Stimulated activated CD4-positive, alpha-beta T cell treated with anti-CD3 and anti-CD28 coated beads, Interleukin-1b, Interleukin-23, amount 100 ng/mL, for 48 hours (primary cell): ENCODE measurements at places on chromosomes 12 and 14.

GRCh38 chr12:118743896-118744700 lies 237.2 kb upstream of the SRRM4 start:
- no peak for DNase-seq

GRCh38 chr12:59077575-59078426 lies 157.5 kb upstream of the LRIG3 start:
- no peak for DNase-seq

DNA sequence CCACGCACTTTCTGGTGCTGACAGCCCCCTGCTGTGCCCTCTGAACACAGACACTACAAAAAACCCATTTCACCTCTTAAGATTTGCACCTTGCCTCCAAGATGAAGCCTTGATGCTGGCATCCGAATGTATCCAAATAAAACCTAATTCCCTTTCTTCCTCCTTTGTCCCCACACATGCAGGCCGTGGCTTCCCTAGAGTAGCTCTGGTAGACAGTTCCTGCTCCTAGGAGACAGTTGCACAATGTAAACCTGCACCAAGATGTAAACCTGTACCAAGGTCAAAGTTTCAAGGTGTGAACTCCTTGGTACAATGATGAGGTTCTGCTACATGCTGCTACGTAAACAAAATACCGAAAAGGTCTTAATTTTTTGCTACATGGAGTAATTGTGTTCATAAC lies 625 bp upstream of the ABHD12B start:
- no peak for DNase-seq

DNA sequence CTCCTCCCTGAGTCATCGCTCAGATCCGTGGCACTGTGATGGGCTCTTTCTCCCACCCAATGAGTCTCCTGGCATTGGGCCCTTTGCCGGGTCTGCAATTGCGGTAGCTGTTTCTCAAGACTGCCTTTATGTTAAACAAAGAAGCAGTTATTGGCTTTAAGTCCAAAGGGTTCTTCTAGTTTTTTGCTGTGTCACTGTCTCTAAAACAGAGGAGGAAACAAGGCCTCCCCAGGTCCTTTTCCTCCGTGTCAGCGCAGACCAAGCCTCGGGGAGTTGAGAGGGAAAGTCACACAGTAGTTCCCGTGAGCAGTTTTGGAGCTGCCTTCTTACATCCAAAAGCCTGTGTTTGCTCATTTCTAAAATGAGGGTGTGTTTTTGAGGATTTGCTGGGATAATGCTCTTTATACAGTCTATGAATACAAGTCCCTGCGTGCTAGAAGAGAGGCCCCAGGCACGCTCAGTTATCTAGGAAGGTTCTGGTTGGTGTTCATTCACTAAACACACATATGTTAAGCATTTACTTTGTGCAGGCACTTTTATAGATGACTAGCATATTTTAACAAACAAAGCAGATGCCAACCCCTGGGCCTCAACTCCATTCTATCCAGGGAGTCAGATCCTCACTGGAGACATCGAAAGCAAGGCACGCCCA lies 126.0 kb upstream of the PZP start:
- DNase-seq: no peak

DNA sequence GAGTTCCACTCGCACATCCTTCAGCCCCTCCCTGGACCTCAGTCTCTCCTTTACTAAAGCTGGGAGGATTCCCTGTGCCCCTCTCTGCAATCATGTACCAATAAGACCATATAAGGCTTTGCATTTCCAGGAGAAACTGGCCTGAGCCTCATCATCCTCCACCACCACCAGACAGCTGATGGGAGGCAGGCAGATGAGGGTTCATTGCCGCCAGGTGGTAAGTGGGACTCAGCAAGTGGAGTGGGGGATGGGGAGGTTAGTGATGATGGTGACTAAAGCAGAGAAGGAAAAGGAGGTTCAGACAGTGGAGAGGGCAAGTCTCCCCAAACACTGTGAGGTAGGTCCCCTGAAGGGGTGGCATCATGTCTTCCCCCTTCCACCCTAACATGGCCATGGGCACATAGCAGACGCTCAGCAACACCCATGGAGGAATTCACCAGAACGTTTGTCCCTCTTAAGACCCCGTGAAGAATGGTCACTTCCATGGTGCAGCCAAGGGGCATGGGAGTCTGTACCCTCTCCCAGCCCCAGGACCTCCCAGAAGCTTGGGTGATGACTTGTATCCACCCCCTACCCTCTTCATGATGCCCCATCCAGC lies 4.5 kb upstream of the TNFRSF1A start:
- DNase-seq: no peak

- DNase-seq: no peak
Measured at GRCh38 chr14:34237081-34237480, 225.0 kb downstream of the SPTSSA start.

DNA sequence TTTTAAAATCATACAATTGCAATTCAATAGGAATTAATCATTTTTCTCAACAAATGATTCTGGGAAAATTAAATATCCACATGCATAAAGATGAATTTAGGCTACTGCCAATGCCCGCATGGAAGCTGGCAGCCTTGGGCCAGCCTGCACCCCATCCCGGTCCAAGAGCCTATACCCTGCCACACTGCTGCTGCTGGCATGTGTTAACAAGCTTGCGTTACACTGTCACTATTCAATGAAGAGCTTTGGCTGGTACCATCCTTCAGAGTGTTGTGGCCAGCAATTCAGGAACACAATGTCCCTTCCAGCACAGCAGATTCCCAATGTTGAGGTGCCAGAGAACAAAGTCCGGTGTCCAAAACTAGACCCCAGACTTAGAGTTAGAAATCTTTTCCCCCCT lies 13.6 kb upstream of the TAS2R14 start:
- no peak for DNase-seq

DNA sequence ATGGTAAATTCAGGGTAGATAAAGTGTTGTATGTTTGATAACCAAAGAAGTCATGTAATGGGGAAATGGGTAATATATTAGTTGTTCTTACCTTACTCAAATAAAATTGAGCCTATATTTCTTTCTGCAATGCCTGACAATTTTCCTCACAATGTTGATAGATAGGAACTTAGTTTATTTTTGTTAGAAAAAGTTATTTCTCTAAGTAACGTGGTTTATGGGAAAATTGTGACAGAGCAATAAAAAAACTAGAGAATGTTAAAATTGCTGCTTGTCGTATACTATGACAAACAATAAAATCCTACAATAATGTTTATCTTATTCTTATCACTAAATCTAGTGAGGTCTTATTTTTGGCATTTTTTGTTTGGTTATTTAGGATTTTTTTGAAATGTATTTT lies 534.1 kb downstream of the TMTC2 start:
- no peak for DNase-seq

GRCh38 chr14:31200702-31200990 lies 6.9 kb downstream of the HECTD1 start:
- DNase-seq: no peak

- no peak for DNase-seq
Measured at GRCh38 chr12:120836114-120836684, 68.0 kb downstream of the SPPL3 start.

DNA sequence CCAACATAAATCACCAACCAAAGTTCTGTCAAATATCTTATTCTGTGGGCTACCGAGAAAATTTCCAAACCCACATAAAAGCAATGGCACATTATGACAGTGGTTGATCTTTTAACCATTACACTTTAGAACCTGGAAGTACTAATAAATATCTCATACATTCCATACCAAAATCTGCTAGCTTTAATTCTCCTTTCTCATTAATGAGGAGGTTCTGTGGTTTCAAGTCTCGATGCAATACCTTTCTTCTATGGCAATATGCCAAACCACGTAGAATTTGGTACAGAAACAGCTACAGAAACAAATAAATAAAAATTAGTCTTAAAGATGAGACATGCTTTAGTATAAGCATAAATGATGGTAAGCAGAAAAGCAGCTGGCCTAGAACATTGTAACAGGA lies 100.7 kb downstream of the ELK3 start:
- no peak for DNase-seq

GRCh38 chr12:103493199-103493598 lies 2.6 kb downstream of the C12orf42 start:
- DNase-seq: no peak

GRCh38 chr12:122610911-122611310 lies 83.9 kb downstream of the KNTC1 start:
- no peak for DNase-seq

DNA sequence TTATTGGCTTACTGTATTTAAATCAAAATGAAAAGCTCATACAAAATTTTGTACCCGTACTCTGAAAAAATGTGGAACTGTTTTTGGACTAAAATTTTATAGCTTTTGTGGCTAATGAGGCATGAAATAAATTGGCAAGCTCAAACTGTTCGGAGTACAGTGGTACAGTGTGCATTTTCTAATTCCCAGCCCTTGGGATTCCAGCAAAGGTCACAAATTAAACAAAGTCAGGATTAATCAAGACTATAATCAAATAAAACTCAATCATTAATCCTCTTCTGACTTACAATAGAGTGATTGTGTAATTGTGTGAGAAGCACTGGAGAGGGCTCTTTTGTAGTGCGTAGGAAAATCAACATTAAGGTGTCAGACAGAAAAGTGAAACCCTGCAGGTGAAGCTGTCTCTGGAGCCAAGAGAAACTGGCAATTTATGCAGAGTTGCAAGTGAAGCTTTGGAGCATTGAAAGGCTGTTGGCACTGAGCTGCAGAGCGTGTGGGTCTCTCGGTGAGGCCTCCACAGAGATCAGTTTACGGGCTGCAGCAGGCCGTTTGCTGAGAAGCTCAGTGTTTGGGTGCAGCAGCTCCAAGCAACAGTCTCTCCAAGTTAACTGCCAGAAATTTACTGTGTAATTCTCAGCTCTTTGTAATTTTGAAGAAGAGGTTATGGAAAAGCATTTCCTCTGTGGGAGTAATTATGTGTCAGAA lies 275.9 kb downstream of the FBXL14 start:
- DNase-seq: no peak

DNA sequence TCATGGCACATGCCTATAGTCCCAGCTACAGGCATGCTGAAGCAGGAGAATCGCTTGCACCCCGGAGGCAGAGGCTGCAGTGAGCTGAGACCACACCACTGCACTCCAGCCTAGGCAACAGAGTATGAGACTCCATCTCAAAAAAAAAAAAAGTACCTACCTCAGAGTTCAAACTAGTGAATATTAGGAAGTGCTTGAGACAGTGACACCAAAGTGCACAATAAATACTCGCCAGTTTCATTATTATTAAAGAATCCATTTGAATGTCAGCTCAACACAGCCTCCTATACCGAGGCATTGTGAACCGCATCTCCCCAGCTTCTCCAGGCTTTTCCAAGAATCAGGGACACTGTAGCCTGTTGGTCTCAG lies 5.0 kb downstream of the GAPDH start:
- no peak for DNase-seq

GRCh38 chr12:130983328-130984017 lies 29.8 kb downstream of the ADGRD1 start:
- no peak for DNase-seq

- no peak for DNase-seq
Measured at GRCh38 chr12:65934480-65935115, 110.3 kb downstream of the HMGA2 start.

- peak; percentile 13 for DNase-seq
Measured at GRCh38 chr14:30874120-30874998, at the start of gene COCH. Gene COCH, plus strand, starts transcription at chr14:30874559. Its CDS starts 380 bp downstream, at chr14:30874939.

GRCh38 chr14:64265222-64265621 lies 28.9 kb downstream of the ESR2 start:
- DNase-seq: no peak

DNA sequence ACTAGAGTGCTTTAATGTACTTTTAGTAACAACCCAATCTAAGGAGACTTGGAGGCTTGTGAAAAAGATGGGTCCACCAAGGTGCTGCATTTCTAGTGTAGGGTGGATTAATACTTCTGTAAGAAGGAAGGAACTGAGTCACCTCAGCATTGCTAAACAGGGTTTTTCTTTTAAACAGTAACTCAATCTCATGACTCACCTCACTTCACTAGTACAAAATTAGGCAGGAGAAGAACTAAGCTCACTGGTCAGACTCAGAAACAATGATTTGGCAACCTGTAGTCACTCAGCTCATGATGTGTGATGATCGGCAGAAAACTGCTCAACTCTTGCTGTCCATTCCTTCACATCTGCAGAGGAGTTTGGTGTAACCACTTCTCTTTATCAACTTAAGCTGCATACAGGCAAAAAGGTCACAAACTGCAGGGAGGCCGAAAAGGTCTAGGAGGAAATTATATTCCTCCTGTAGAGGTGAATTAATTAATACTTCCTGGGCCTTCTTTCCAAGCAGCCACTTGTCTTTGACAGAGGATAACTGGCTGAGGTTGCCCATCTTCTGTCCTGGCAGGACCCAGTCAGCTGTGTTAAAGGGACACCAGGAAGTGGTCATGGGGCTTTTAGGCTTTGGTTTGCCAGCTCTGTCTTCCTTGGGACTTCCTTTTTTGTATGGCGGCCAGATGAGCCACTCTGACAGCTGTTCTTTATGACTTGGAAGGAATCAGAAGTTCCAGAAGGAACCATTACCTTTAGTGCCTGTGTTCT lies 466.9 kb downstream of the FUT8 start:
- no peak for DNase-seq

DNA sequence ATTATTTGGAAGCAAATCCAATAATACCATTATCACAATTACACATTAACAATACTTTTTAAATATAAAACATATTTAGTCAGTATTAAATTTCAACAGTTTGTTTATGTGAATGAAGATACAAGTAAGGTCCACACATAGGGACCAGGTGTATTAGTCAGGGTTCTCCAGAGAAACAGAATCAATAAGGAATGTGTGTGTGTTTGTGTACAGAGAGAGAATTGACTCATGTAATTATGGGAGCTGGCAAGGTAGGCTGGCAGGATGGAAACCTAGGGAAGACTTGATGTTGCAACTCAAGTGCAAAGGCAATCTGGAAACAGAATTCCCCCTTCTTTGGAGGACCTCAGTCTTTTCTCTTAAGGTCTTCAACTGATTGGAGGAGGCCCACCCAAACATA lies 123.2 kb upstream of the OTX2 start:
- DNase-seq: no peak

- DNase-seq: no peak
Measured at GRCh38 chr14:105411985-105412770, 7.4 kb upstream of the MTA1 start.

DNA sequence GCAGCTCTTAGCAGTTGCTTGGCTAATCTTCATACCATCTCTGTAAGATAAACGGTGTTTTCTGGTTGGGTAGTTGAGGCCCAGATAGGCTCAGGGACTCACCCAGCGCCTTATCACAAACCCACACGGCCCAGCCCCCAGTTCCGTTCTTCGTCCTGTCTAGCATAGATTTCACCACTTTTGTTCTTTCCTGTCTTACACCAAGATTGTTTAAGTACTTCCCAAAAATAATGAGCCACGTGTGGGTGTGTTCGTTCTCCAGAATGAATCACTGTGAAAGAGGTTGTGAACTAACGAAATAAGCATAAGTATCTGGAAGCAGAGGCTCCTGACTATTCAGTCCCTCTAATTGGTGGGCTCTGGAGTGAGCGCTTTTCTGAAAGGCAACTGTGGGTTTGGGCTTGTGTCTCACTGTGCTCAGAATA lies 21.4 kb downstream of the ACVR1B start:
- DNase-seq: peak; percentile 72
